Hypothalamus (tissue), 51 donors: ENCODE measurements at places on chromosomes 4 and X.

DNA sequence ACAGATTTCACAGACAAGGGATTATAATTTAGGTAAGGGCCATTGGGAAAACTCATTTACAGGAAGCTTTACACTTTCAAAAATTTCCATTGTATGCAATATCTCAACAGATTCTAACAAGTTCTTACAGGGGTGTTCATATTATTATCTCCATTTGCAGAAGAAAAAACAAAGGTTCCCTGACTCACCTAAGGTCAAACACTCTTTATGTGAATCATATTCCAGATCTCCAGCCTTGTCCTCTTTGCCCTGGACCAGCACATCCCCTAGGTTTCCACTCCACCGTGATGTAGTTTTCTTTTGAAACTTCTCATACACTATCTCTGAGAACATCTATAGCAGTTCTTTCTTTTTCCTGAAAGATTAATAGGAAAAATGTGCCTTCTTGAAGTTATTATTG lies 96.4 kb upstream of the HS3ST1 start:
- DNase-seq = no peak

DNA sequence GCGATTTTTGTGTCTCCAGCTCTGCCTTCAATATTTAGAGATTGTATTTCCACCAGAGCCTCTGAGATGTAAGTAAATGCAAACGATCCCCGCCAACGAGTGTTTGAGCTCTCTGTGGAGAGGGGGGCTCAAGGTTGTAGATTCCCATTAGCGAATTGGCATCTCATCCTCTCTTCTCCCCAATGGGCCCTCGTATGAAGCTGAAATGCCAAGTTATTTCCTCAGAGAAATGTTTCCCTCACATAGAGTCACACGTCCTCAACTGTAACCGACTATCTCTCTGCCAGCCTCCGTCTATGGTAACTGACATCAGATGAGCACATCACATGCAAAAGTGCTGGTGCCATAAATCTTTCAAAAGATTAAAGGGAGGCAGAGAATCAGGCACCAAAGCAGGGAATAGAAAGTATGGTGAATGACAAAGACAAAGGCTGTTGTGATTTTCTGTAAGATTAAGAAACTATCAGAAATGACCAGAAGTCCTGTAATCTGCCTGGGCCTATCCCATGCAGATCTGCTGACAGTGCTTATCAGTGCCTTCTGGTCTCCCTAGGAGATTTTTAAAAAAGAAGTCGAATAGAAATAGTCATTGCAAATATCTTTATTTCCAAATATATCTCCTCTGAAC lies 157.1 kb downstream of the PDGFRA start:
- no peak for DNase-seq

GRCh38 chrX:12013211-12013618 lies 125.1 kb upstream of the FRMPD4 start:
- DNase-seq = no peak

GRCh38 chrX:117610049-117610448 lies 506.6 kb downstream of the KLHL13 start:
- no peak for DNase-seq

DNA sequence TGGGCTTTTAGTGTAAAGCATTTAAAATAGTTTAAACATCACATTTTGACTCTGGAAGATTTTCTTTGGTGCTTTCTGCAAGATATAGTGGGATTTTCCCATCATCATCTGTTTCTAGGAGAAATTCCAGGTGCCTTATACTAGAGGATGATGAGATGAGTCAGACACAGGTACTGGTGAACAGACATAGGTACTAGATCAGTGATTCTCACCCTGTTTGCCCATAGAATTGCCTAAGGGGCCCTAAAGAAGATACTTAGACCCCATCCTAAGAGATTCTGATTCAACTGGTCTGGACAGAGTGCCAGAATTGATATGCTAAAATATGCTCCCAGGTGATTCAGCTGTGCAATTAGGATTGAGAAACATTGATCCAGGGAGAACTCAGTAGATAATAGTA lies 9.7 kb downstream of the TSPAN7 start:
- no peak for DNase-seq

DNA sequence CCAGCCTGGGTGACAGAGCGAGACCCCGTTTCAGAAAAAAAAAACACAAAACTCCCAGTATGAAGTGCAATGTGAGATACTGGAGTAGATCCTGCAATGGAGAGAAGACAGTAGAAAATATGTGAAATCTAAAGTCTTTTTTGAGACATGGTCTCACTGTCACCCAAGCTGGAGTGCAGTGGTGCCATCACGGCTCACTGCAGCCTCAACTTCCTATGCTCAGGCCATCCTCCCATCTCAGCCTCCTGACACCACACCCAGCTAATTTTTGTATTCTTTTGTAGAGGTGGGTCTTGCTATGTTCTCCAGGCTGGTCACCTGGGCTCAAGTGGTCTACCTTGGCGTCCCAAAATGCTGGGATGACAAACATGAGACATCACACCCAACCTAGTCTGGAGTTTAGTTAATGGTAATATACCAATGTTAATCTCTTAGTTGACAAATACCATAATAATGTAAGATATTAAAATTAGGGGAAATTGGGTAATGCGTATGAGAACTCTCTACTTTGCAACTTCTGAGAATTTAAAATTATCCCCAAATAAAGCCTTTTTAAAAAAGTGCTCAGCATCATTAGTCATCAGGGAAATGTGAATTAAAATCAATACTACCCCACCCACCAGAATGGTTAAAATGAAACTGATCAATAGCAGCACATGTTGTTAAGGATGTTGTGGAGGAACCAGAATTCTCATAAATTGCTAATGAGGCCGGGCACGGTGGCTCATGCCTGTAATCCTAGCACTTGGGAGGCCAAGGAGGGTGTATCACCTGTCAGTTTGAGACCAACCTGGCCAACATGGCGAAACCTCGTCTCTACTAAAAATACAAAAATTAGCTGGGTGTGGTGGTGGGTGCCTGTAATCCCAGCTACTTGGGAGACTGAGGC lies 15.0 kb downstream of the RBMX start:
- DNase-seq = no peak

- DNase-seq = no peak
These were observed 194.9 kb downstream of the TLL1 start for GRCh38 chr4:166067915-166068314.

DNA sequence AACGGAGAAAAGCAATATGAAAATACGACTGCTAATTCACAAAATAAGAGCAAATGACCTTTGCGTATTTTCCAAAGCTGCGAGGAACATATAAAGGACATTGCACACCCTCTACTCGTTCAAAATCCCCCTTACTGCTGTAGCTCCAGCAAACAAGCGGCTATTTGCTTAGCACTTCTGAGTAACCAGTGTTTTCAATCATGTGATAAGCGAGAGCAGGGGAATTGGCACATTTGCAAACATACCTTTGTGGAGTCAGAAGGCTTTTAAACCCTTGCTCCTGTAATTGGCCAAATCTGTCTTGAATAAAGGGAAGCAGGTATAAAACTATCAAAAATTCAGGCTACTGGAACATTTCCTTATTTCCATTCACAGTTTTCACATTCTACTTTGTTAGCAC lies 610.2 kb downstream of the UBE2NL start:
- no peak for DNase-seq

DNA sequence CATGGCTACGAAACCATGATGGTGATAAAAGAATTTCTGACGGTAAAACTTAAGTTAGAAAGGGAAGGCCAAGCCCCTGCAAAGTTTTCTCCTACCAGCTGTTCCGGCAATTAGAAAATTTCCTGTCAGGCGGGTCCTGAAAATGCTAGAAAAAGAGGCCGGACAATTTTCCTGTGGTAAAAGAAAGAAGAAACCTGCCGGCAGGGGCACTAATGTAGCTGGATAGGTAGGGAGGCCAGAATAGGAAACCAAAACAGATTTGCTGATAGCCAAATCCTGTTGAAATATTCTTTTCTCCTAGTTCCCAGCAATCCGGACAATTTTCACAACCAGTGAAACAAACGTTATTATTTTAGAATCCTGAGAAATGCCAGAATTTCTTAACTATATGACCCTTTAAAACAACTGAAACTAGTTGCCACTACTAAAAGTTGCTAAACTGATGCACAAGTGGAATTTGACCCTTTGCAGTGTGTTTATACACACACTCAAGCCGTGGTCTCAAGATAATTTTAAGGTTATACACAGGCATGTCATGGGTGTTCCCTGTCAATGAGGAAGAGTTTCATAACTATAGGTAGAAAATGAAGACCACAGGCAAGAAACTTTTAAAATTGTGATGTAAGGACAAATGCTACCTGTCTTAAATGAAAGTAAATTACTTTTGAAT lies 47.7 kb downstream of the RPS6KA3 start:
- no peak for DNase-seq

DNA sequence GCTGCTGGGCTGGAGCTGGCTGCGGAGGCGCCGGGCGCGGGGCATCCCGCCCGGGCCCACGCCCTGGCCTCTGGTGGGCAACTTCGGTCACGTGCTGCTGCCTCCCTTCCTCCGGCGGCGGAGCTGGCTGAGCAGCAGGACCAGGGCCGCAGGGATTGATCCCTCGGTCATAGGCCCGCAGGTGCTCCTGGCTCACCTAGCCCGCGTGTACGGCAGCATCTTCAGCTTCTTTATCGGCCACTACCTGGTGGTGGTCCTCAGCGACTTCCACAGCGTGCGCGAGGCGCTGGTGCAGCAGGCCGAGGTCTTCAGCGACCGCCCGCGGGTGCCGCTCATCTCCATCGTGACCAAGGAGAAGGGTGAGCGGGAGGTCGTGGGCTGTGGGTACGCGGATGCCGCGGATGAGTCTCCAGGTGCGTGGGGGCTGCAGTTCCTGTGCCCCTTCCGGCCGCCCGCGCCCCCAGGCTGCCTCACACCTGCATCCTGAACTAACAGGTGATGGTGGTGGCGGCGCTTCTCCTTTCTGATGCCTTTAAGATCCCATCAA lies 499 bp downstream of the CYP2U1 start:
- peak; percentile 42 for DNase-seq

DNA sequence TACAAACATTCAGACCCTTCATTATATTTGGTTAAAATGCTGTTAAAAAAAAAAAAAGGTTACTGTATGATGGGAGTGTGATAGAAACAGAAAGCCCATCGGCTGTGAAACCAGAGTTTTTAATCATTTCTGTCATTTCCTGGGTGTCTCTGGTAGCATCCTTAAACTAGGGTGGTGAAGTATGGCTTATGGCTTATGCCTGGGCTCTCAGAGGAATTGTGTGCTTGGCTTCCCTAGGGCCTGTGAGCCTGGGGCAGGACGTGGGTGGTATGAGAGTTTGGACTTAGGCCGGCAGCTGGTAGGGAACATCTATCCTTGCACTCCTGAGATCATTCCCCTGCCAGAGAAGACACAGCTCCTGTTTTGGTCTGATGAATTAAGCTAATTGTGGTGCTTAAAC lies 52.2 kb downstream of the DCUN1D4 start:
- no peak for DNase-seq

- no peak for DNase-seq
These were observed 42.0 kb upstream of the PROM1 start for GRCh38 chr4:16125571-16126445.

GRCh38 chr4:153153339-153153871 lies 50.8 kb upstream of the TRIM2 start:
- peak; percentile 69 for DNase-seq

GRCh38 chr4:168648929-168649328 lies 152.1 kb downstream of the PALLD start:
- no peak for DNase-seq

DNA sequence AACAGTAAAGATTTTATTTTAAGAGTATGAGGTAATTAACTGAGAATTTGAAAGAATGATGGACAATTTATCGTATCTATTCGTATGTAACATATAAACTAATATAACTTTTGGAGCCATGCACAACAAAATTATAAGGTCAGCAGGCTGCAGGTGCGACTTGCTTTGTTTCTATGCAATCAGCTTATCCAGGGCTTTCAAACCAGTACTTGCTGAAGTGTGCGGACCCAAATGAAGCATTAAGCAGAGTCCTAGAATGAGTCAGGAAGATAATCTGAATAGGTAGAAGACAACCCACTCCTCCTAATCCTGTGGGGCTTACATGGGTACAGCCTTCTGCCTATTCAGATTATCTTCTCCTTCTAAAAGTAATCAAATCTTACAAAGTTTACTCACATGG lies 2.1 kb downstream of the NSD2 start:
- DNase-seq = no peak

DNA sequence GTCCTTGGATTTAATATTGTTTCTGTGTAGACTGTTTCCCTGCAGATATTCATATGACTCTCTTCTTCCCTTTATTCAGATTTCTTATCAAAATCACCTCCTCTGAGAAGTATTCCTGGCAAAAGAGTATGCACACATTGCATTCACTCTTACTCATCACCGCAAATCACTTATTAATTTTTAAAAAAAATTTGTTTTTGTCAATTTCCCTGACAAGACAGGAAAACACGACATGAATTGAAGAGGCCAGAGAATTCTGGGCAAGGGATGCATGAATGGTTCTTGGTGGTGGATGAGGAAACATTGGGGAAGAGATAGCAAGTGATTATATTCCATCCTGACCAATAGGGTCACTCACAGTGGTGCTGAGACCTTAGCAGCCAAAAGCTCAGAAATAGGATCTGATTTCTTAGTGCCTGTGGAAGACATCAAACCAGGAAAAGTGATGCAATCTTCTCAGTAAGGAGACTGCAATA lies 522.5 kb upstream of the AGA start:
- no peak for DNase-seq

DNA sequence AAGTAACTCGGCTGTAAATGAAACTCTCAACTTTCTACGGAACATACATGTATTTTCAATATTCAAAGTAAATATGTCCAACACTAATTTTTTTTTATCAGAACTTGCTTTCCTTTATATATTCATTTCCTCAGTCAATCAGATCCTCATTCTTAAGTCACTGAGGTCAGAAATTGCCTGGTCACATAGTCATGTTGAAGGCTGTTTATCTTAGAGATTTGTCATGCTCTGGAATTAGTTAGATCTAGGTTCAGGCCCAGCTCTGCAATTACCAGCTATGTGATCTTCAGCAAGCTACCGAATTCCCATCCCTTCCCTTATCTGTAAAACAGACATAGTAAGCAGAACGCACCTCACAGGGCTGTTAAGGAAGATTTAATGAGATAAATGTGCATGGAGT lies 228.8 kb downstream of the SPCS3 start:
- no peak for DNase-seq

DNA sequence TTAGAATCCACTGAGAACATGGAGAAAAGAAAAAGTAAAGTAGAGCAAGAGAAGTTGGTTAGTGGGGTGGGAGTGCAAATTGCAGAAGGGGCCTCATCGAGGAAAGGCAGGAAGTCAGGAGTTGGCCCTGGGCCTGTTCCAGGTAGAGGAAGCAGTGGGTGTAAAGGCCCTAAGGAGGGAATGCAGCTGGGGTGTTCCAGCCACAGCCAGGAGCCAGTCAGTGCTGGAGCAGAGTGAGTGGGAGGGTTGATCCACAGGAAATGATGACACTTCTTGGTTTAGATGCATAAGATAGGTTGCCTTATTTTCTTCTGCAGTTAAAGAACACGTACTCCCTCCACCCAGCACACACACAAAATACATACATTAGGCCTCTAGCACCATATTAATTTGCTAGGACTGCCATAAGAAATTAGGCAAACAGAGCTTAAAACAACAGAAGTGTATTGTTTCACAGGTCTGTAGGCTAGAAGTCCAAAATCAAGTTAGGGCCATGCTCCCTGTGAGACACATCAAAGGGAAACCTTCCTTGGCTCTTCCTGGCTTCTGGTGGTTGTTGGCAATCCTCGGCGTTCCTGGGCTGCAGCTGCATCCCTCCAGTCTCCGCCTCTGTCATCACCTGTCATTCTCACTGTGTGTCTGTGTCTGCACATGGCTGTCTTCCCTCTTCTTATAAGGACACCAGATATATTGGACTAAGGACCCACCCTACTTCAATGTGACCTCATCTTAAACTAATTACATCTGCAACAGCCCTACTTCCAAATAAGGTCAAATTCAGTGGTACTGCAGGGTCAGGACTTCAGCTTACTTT lies 205.9 kb downstream of the AASDH start:
- DNase-seq = no peak
